ENCODE measurements at places on chromosomes 5 and 9.

DNA sequence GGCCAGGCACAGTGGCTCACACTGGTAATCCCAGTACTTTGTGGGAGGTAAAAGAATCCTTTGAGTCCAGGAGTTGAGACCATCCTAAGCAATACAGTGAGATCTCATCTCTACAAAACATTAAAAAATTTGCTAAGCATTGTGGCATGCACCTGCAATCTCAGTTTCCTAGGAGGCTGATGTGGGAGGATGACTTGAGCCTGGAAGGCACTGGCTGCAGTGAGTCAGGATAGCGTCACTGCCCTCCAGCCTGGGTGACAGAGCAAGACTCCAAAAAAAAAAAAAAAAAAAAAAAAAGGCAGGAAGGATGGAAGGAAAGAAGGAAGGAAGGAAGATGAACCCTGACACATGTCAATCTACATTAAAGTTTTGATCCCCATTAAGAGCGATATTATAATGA lies 1452.2 kb upstream of the ACO1 start:
- no peak for DNase-seq

DNA sequence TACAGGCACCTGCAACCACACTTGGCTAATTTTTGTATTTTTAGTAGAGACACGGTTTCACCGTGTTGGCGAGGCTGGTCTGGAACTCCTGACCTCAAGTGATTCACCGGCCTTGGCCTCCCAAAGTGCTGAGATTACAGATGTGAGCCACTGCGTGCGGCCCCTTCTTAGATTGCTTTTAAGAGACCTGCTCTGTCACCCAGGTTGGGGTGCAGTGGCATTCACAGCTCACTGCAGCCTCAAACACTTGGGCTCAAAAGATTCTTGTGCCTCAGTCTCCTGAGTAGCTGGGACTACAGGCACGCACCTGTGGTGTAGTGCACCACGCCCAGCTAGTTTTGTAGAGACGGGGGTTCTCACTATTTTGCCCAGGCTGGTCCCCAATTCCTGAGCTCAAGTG lies 11.0 kb downstream of the HSPA9 start:
- DNase-seq: no peak

DNA sequence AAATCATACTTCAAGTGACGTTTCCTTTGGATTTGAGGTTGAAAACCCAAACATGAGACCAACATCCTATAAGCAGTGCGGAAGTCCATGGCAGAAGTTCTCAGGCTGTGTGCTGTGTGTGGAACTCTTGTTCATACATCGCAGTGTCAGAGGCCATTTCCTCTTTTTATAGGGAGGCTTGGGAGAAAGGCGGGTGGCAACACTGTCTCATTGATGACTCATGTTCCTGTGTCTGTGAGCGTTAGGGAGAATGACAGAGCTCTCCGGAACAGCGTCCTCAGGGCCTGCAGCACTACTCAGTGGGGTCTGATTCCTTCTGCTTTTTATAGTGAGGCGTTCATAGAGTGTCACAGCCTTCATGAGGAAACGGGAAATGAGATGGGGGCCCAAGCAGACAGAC lies 98.8 kb upstream of the BASP1 start:
- DNase-seq: no peak

- no peak for DNase-seq
These were observed 785.3 kb upstream of the RIOK2 start for GRCh38 chr5:97968346-97968745.

GRCh38 chr5:169652057-169652456 lies 15.0 kb downstream of the DOCK2 start:
- no peak for DNase-seq

DNA sequence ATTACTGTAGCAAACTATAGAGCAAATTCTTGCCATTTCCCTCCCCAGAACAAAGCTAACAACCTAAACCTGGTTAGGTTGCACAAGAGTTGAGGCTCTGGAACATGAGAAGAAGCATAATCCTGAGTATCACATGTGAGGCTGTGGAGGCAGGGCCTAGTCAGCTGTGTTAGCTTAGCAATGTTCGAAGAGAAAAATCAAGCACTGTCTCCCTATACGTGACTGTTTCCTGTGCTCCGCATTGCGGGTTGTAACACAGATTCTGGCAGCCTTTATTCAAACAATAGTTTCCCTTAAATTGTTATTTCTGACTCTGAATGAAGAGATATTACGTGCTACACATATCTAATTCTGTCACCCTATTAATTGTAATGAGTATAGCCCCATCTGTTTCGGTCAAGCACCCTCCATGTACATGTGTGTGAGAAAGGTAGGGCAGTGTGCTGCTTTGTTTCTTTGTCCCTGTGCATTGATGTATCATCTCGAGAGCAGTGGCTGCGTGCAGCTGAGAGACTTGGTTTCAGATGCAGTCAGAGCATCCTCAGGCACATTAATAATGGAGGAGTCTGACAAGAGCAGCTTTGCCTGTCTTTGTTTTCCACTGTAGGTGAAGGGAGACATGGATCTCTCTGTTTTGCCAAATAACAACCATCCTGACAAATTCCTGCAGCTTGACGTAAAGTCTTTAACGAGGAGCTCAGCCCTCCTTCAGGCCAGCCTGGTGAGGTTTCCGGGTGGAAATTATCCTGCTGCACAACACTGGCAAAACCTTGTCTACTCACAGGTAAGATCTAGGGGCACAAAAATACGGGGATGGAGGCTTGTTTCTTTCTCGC lies at the start of gene MINAR2:
Gene MINAR2, plus strand, starts transcription at position 523 of the 836 bp plus-strand sequence. Its CDS starts 97 bp downstream, at position 620.
- DNase-seq: no peak

- DNase-seq: no peak
These were observed 34.6 kb upstream of the WDR38 start for GRCh38 chr9:124818431-124819281.

- DNase-seq: no peak
These were observed 9.4 kb downstream of the B4GALT7 start for GRCh38 chr5:177609076-177610059.
